EH (cell line): ENCODE measurements at places on chromosomes 12 and 14.
A peak's percentile ranks its signal among the peaks of the same experiment; 100 is the strongest.

DNA sequence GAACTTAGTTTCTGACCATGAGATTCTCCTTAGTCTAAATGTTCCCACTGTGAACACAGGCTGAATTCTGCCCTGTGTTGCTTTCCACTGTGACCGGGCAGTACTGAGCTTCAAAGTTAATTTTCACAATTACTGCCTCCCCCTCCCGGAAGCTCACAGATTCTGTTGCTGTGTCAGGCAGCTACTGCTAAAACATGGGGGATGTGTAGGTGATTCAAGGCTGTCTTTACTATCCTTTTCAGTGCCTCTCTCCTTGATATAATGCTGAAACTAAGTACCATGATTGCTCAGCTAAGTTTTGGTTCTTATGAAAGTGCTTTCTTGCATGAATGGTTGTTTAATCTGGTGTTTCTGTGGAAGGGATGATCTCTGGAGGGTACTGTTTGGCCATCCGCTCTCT is 428.3 kb upstream of the NOVA1 start:
- DNase-seq = no peak

DNA sequence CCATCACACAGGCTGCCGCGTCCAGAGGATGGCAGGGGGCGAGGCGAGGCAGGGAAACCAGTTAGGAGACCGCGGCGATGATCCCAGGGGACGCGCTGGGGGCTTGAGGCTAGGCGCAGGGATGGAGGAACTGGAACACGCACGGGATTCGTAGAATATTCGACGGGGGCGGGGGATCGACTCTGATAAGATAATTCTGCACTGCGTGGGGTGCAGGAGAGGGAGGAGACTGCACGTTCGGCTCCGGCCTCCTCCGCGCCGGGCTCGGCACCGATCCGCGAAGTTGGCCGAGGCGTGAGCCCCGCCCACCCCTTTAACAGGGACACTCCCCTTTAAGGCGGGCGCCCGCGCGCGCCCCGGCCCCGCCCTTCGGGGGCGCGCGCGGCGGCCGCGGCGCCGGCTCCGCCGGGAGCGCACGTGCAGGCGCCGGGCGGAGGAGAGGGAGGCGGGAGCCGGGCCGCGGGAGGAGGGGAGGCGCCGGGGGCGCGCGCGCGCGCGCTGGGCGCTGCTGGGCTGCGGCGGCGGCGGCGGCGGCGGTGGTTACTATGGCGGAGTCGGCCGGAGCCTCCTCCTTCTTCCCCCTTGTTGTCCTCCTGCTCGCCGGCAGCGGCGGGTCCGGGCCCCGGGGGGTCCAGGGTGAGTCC is at the start of gene ACVR1B:
TSS of gene ACVR1B (plus strand) at position 501 of the 644 bp plus-strand sequence. CDS start at position 546, 45 bp downstream.
- DNase-seq = peak; percentile 89

GRCh38 chr12:55703288-55703687 is 4.4 kb downstream of the ITGA7 start:
- DNase-seq = no peak

DNA sequence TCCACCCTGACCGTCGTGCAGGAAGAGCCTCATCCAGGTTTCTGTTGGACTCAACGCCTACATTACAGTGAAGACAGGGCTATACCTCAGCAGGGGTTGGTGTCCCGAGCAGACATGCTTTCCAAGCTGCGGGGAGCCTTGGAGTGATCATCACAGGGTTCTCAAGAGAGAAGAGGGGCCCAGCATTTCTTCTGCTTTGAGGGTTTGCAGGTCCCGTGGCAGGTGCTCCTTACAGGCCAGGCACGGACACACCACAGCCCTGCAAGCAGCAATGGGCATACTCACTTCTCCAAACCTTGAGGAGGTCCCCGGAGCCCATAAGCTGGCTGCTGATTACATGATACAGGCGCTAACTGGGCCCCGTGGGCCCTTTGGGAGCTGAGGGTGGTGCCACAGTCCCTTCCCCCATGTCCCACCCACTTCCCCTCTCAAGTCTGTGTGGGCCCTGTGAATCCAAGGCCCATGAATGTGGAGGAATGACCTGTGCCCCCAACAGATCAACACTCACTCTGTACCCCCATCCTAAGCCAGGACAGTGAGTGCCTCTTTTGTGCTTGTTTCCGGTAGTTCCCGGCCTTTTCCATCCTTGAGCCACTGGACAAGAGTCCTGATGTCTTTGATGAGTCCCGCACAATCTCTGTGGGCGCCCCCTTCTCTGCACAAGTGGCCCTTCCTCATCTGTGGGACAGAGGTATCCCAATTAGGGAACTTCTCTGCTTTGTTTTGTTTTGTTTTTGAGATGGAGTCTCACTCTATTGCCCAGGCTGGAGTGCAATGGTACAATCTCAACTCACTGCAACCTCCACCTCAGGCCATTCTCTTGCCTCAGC is 1.1 kb downstream of the AQP2 start:
- no peak for DNase-seq

DNA sequence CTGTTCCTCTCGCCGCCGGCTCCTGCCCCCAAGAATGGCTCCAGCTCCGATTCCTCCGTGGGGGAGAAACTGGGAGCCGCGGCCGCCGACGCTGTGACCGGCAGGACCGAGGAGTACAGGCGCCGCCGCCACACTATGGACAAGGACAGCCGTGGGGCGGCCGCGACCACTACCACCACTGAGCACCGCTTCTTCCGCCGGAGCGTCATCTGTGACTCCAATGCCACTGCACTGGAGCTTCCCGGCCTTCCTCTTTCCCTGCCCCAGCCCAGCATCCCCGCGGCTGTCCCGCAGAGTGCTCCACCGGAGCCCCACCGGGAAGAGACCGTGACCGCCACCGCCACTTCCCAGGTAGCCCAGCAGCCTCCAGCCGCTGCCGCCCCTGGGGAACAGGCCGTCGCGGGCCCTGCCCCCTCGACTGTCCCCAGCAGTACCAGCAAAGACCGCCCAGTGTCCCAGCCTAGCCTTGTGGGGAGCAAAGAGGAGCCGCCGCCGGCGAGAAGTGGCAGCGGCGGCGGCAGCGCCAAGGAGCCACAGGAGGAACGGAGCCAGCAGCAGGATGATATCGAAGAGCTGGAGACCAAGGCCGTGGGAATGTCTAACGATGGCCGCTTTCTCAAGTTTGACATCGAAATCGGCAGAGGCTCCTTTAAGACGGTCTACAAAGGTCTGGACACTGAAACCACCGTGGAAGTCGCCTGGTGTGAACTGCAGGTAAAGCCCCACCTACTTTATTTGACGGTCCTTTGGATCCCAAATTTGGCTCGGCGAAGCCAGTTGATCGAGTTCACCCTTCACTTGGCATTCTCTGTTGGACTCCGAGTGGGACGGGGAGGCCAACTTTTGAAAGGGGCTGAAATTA is 1.5 kb downstream of the WNK1 start:
- DNase-seq = peak; percentile 47

DNA sequence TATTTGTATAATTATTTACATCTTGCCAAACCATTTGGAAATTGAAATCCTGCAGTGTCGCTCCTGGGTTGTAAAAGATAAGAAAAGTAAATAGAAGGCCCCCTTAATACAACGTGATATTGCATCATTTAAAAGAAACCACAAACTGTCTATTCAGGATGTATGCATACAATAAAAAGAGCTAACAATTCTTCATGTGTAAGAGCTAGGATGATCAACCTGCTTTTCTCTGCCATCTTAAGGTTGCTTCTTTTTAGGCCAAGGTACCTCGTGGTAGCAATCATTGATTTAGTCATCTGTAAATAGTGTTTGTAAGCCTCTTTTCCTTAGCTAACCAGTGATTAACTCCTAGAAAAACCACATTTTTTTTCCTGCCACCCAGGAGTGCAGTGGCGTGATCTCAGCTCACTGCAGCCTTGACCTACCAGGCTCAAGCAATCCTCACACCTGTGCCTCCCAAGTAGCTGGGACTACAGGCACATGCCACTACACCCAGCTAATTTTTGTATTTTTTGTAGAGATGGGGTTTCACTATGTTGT is 3.3 kb upstream of the USP44 start:
- no peak for DNase-seq

- no peak for DNase-seq
Observed at GRCh38 chr12:21608196-21608595, 3.5 kb upstream of the GYS2 start.

- peak; percentile 90 for DNase-seq
Observed at GRCh38 chr12:75953312-75953906, 78.2 kb downstream of the PHLDA1 start.

DNA sequence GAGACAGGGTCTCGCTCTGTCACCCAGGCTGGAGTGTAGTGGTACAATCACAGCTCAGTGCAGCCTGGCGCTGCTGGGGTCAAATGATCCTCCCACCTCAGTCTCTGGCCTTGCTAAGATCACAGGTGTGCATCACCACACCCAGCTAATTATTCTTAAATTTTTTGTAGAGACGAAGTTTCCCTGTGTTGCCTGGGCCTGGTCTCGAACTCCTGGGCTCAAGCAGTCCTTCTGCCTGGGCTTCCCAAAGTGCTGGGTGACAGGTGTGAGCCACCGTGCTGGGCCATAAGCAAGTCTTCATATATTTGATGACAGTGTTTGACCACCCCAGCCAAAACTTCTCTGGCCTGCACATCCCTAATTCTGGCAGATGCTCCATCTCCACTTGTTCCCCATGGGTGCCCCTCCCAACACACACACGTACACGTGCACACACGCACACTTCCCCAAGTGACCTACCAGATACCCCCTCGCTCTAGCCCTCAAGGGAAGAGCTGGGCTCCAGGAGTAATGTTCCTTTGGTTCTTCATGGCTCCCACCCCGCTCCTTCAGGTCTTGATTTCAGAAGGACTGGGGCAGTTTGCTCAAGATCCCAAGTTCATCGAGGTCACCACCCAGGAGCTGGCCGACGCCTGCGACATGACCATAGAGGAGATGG is 104.3 kb upstream of the FKBP4 start:
- DNase-seq = no peak

DNA sequence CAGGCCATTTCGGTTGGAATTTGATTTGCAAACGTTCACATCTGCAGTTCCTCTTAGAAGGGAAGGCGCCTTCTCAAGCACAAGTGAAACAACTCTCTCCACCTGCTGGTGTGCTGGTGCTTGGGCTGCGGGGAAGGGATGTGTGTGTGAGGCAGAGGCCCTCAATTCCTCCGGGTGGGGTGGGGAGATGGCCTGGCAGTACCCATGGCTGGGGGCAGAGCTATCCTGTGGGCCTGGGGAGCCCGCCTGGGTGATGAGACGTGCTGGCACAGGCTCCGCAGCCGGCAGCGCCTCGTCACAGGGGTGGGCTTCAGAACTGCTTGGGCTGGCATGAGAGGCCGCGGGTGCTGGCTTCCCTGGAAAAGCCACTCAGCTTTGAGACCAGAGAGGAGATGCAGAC is 28.9 kb upstream of the TDRD9 start:
- DNase-seq = no peak

DNA sequence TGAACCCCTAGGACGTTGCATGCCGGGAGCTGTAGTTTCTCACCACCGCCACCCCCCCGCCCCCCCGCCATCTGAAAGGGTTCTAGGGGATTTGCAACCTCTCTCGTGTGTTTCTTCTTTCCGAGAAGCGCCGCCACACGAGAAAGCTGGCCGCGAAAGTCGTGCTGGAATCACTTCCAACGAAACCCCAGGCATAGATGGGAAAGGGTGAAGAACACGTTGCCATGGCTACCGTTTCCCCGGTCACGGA is 501 bp upstream of the HSP90B1 start:
- DNase-seq = no peak

GRCh38 chr12:26460361-26460760 is 265.0 kb downstream of the SSPN start:
- DNase-seq = no peak

DNA sequence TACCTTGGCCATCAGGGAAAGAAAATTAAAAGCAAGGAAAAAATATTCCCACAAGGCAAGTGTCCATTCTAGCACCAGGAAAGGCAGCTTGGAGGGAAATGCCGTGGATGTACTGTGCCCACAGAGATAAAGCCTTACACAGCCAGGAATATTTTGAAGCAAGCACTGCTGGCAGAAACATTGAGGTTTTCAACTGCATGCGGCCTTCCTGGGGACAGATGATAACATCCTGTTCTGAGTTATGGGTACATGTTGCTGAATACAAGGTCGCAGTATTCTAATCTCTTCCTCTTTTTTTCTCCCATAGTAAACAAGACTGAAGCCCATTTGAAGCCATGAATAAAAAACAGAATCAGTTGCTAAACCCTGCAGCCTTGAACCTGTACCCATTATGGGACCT is 197.1 kb downstream of the BTG1 start:
- no peak for DNase-seq

- DNase-seq = no peak
Observed at GRCh38 chr14:43539210-43539609, 967.9 kb downstream of the FSCB start.

GRCh38 chr14:32039401-32040030 is 37.6 kb upstream of the ARHGAP5 start:
- no peak for DNase-seq

- DNase-seq = no peak
Observed at GRCh38 chr14:52352061-52352491, 38.0 kb downstream of the PTGER2 start.

DNA sequence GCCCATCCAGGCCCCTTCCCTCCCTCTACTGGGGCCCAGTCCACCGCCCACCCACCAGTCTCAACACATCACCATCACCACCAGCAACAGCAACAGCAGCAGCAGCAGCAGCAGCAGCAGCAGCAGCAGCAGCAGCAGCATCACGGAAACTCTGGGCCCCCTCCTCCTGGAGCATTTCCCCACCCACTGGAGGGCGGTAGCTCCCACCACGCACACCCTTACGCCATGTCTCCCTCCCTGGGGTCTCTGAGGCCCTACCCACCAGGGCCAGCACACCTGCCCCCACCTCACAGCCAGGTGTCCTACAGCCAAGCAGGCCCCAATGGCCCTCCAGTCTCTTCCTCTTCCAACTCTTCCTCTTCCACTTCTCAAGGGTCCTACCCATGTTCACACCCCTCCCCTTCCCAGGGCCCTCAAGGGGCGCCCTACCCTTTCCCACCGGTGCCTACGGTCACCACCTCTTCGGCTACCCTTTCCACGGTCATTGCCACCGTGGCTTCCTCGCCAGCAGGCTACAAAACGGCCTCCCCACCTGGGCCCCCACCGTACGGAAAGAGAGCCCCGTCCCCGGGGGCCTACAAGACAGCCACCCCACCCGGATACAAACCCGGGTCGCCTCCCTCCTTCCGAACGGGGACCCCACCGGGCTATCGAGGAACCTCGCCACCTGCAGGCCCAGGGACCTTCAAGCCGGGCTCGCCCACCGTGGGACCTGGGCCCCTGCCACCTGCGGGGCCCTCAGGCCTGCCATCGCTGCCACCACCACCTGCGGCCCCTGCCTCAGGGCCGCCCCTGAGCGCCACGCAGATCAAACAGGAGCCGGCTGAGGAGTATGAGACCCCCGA is 6.8 kb upstream of the RNU7-1 start:
- no peak for DNase-seq

GRCh38 chr12:1003600-1004271 is 12.7 kb downstream of the ERC1 start:
- DNase-seq = no peak

DNA sequence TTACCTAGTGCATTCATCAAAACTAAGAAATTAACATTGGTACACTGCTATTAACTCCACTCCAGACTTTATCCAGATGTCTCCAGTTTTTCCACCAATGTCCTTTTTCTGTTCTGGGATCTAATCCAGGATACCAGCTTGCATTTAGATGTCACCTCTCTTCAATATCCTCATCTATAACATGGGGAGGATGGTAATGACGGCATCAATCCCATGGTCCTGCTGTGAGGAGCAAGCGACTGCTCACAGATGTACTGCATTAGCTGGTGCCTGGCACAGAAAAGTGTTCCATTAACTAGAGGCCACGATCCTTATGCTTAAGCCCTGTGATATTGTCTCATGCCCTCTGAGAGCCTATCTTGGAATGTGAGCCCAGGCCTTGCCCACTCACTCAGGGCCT is 53.8 kb downstream of the CALM1 start:
- DNase-seq = no peak

- peak; percentile 68 for DNase-seq
Observed at GRCh38 chr14:92426237-92426636, 87.3 kb upstream of the RIN3 start.
